Activated CD8-positive, alpha-beta T cell treated with anti-CD3 and anti-CD28 coated beads, Interleukin-2, amount 10 ng/mL, durations not matched to agents 7 days and 5 days (primary cell): ENCODE measurements at places on chromosomes 12 and 14. TPM values are rescaled to one million over a fixed set of nuclear protein-coding genes. Genes with fewer than 3 reads are reported as not detected.
A peak's percentile ranks its signal among the peaks of the same experiment; 100 is the strongest.

GRCh38 chr12:49910331-49911212 lies 6.9 kb upstream of the FAIM2 start:
- H3K36me3 ChIP-seq, result no peaks in the 10 kb centered on the region
- no peak overlapping the region for H3K4me3 ChIP-seq
- H3K27ac ChIP-seq, result no peak overlapping the region
- peaks cover 2% of the 10 kb centered on the region for H3K27me3 ChIP-seq
- H3K4me1 ChIP-seq, result no peaks in the 10 kb centered on the region

GRCh38 chr14:32939254-32940065 lies 781 bp downstream of the NPAS3 start:
- H3K27ac ChIP-seq, result no peak overlapping the region
- H3K4me3 ChIP-seq, result peak overlapping the region; percentile 62
- no peaks in the 10 kb centered on the region for H3K36me3 ChIP-seq
- no peak for DNase-seq
- H3K4me1 ChIP-seq, result peaks cover 13% of the 10 kb centered on the region
- H3K27me3 ChIP-seq, result peaks cover 56% of the 10 kb centered on the region

DNA sequence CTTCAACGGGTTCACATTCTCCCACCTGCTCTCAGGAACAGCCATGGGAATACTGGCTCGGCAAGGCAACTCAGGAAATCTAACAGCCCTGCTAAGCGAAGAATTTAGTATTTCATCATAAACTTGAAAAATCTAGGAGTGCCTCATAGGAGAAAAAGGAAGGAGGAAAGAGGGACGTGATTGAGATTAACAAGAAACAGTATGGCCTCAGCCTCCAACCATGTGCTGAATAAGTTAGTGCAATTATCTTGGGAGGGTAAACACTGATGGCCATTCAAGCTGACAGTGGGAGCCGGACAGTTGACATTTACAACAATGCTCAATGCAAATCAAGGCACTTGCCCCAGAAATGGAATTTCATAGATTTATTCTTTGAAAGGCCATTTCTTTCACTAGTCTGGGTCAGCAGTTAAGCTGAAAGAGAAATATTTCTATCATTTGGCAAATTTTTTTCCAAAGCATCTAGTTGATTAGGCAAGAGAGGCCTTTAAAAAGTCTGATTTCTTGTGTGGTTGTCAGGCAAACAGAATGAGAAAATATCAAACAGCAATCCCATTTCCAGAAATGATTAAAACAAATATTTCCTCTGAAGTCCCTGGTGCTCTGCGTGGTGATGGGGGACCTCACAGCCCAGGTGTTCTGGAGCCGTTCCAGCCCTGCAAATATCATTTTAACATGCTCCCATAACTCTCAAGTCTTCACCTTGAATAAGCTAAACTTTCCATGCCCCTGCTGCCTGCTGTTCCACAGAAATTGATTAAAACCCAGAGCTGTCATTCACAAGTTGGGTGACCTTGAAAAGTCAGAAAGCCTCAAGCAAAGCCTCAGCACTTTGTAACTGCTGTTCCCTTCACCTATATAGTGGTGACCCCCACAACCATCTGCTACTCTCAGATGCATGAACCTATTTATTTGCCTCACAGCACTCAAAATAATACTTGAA lies 121.6 kb downstream of the PHLDA1 start:
- no peaks in the 10 kb centered on the region for H3K4me1 ChIP-seq
- H3K27me3 ChIP-seq, result peaks cover 13% of the 10 kb centered on the region
- no peak overlapping the region for H3K4me3 ChIP-seq
- no peak for DNase-seq
- no peaks in the 10 kb centered on the region for H3K36me3 ChIP-seq

- peaks cover 19% of the 10 kb centered on the region for H3K4me1 ChIP-seq
- no peak overlapping the region for H3K27ac ChIP-seq
- peaks cover 8% of the 10 kb centered on the region for H3K27me3 ChIP-seq
- H3K36me3 ChIP-seq, result no peaks in the 10 kb centered on the region
- DNase-seq, result no peak
Measured at GRCh38 chr12:62803756-62804155, 131.2 kb downstream of the PPM1H start.

DNA sequence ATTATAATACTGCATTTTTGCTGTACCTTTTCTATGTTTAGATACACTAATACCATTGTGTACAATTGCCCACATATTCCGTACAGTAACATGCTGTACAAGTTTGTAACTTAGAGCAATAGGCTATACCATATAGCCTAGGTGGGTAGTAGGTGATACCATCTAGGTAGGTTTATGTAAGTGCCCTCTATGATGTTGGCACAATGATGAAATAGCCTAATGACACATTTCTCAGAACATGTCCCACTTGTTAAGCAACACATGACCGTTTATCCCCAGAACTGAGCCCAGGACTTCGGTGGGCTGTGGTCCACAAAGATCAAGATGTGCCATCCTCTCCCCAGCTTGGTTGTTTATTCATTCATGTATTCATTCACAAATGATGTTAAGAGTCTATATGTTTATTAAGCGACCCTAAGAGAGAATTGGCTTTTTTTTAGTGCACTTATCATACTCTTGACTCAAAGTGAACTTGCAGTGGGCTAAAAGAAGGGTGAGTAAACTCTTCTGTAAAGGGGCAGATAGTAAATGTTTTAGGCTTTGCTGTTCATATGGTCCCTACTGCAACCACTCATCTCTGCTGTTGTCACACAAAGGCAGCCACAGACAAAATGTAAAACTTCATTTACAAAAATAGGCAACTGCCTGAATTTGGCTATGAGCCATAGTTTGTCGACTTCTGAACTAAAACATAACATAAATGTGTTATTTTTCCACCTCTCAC lies 110.8 kb downstream of the NDUFA12 start:
- no peak overlapping the region for H3K27ac ChIP-seq
- H3K36me3 ChIP-seq, result no peaks in the 10 kb centered on the region
- H3K4me3 ChIP-seq, result no peak overlapping the region
- peaks cover 2% of the 10 kb centered on the region for H3K27me3 ChIP-seq

DNA sequence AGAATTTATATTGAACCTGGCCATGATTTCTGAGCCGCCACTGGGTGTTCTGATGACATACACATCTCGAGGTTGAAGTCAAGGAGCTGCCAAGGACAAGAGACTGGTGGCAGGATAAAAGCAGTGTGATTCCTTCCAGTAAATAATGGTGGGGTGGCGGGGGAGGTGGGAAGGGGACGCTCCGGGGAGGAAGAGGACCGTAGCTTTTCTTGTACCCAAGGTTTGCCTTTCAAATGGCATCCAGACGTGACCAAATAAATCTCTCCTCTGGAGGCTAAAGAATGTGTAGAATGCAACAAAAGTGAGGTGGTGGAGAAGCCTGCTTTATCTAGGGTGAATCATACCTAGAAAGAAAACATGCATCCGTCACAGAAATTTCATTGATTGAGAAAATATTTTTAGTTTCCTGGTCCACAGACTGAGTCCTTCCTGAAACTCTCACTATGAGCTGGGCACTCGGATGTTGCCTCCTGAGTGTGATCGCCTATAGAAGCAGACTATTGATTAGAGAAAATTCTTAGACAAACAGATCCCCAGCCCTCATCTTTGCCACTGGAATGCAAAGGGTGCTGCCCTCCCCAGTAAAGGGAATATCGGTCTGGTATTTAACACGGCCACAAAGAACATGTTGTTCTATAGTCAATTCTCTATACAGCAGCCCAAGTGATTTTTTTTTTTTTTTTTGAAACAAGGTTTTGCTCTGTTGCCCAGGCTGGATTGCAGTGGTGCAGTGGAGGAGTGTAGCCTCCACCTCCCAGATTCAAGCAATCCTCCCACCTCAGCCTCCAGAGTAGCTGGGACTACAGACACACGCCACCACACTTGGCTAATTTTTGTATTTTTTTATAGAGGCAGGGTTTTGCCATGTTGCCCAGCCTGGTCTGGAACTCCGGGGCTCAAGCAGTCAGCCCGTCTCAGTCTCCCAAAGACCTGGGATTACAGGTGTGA lies 112.1 kb downstream of the DPF3 start:
- H3K27ac ChIP-seq, result no peak overlapping the region
- peaks cover 13% of the 10 kb centered on the region for H3K36me3 ChIP-seq
- H3K4me1 ChIP-seq, result peaks cover 11% of the 10 kb centered on the region

- peak; percentile 31 for DNase-seq
- peaks cover 6% of the 10 kb centered on the region for H3K27me3 ChIP-seq
- no peaks in the 10 kb centered on the region for H3K36me3 ChIP-seq
- H3K27ac ChIP-seq, result no peak overlapping the region
Measured at GRCh38 chr14:97432586-97432985, 635.4 kb downstream of the VRK1 start.

DNA sequence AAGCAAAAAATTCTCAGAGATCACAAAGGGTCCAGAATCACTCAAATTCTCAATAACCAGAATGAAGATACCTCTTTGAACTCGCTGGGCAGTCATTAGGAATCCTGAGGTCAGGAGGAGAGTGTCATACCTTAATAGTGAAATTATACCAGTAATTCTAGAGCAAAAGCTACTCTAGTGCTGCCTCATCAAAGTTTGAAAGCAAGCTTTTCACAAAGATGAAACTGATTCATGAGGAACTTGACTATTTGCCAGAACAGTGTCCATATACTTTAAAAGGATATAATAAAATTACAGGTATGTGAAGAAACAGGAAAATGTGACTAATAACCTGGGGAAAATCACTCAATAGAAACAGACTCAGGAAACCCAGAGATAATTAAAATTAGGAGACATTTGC lies 44.5 kb downstream of the EML5 start:
- no peak for DNase-seq
- H3K4me1 ChIP-seq, result no peaks in the 10 kb centered on the region
- H3K36me3 ChIP-seq, result no peaks in the 10 kb centered on the region
- no peak overlapping the region for H3K4me3 ChIP-seq
- H3K27me3 ChIP-seq, result no peaks in the 10 kb centered on the region

GRCh38 chr14:100081997-100082625 lies 16.9 kb downstream of the EVL start:
- no peaks in the 10 kb centered on the region for H3K27me3 ChIP-seq
- peak overlapping the region; percentile 95 for H3K27ac ChIP-seq
- no peak for DNase-seq
- H3K4me3 ChIP-seq, result peak overlapping the region; percentile 82

DNA sequence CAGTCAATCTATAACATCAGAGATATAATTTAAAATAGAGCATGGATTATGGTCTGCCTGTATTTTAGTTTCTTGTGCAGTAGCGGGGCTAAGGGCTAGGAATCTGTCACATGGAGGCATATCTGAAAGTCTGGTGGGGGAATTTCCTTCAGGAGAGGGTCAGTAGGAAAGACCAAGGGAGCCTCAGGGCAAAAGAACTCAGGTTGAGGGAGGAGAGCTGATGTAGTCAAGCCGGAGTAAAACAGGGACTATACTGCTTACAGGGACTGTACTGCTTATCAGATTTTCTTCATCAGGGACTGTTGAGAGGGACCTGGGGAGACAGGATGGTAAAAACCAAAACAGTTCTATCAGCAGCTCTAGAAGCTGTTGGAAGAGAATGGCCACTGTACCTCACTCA lies 82.0 kb upstream of the CPM start:
- no peak overlapping the region for H3K27ac ChIP-seq
- H3K4me1 ChIP-seq, result no peaks in the 10 kb centered on the region
- no peak for DNase-seq
- H3K4me3 ChIP-seq, result no peak overlapping the region
- peaks cover 4% of the 10 kb centered on the region for H3K27me3 ChIP-seq
- H3K36me3 ChIP-seq, result no peaks in the 10 kb centered on the region

ADAM20 gene
- 0.47 TPM for total RNA-seq

RASSF9 gene
- not detected for total RNA-seq

WNT1 gene
- 1.1 TPM for total RNA-seq

HOXC5 gene
- total RNA-seq, result not detected
